ENCODE measurements at places on chromosomes 2 and 18. TPM values are rescaled to one million over a fixed set of nuclear protein-coding genes. Genes with fewer than 3 reads are reported as not detected.

Gene HES6
- 1.6 TPM for total RNA-seq

Gene CFAP53
- 0.61 TPM for total RNA-seq

Gene CPO
- 0.23 TPM for total RNA-seq

Gene PEX13
- 23.6 TPM for total RNA-seq

Gene TUBA3D
- not detected for total RNA-seq

Gene ARHGEF4
- total RNA-seq = 17.8 TPM

Gene TEX44
- total RNA-seq = not detected

Gene NRBP1
- 53.7 TPM for total RNA-seq

Gene TACR1
- total RNA-seq = 1.6 TPM

GRCh38 chr18:46252759-46253158, 148.6 kb downstream of the HAUS1 start:
- DNase-seq = no peak

- DNase-seq = no peak
Measured at GRCh38 chr18:46732801-46733200, 24.1 kb downstream of the ST8SIA5 start.

DNA sequence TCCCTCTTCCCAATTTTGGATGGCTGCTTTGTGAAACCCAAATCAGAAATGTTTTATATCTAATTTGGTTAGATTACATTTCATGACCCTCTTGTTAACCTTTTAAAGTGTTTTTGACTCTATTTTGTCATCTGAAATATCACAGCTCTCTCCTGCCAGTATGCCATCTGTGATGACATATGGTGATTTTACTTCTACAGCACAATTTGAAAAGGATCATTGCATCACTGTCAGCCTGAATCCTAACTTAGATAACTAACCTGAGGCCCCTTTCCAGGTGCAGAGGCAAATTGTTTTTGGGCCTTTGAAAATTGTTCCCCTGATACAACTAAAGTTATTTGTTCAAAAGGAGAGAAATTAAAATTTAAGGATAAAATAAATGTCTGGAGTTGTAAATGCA, 1023.4 kb upstream of the LRRTM1 start:
- no peak for DNase-seq

DNA sequence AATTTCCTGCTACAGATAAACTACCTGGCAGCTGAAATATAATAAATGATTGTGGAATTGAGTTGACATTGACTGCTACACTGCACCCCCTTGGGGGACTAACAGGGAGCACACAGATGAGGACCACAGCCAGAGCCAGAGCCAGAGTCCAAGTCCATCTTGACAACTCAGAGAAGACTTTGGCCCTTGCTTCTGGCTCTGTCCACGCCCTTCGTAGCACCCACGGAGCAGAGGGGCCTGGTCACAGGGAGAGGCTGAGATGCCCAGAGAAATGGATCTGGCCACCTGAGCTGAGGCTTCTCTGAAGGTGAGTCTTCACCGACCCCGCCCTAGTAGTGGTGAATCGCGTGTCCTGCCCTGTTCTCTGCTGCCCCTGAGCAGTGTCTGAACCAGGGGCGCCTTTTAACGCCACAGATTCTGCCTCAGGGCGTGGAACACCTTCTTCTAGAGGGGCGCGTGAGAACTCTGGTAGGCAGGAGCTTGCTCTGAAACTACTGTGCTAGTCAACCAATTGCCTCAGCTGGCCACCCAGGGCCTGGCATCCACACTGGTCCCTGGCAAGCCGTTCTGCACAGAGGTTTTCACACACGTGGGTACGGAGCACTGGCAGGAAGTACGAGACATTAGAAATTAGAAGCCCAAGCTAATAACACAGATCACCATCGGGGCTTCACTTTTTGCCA, 35.7 kb upstream of the MAT2A start:
- DNase-seq = no peak

DNA sequence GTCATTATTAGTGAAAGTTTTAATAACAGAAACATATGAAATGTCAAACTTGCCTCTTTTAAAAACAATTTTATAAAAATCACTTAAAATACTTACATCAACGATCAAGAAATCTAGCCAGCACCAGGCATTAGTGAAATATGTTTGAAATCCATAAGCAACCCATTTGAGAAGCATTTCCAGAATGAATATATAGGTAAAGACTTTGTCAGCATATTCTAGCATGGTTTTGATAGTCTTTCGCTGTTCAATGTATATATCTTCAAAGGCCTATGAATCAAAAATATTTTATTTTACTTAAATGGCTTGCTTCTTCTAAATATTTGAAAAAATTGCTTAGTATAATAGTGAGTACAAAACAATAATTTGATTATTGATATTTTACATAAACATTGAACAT, 91.1 kb downstream of the SCN3A start:
- DNase-seq = no peak

DNA sequence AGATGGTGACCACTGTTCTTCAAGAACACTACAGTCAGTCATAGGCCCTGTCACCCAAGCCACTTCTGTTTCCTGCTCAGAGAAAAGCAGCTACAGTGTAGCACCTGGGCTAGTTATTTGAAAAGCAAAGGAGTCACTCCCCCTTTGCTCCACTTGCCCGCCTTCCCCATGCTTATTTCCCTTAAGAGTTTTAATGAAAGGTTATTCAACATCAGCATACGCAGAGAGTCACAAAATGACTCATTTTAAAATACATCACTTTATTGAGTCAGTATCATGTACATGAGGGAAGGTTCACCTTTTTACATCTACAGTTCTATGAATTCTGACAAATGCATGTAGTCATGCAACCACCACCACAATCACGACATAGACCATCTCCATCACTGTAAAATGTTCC, 71.3 kb downstream of the TNFRSF11A start:
- DNase-seq = no peak

DNA sequence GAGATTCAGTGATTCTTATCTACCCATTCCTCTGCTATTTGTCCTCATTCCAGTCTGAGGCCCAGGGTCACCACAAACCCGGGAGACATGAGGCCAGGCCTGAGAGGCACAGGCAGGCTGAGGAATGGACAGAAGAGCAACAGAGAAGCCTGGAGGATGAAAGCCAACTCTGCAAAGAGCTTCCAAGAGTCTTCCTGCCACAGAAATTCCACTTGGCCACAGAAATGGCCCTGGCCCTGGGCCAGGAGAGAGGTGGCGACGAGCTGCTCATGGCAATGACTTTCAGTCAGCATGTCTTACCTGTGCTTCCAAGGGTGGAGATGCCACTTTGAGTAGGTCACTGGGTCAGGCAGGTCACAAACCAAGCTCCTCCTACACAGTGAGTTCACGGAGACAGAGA, 155.3 kb upstream of the PKDCC start:
- no peak for DNase-seq

DNA sequence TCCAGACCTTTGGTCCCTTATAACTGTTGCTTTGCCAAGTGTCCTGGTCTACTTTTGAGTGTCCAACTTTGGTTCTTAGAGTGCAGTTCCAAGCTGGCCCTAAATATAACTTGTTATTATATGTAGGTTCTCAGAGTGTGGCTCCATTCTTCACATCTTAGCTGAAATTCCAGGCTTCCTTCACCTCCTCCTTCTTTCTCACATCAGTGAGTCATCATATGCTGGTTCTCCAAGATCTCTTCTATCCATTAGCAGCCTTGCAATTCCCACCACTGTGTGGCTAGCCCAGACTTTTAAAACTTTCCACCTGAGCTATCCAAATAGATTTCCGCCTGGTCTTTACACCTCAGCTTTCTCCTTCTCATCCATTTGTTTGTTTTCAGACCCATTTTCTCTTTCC, 12.6 kb upstream of the CXCR4 start:
- no peak for DNase-seq

DNA sequence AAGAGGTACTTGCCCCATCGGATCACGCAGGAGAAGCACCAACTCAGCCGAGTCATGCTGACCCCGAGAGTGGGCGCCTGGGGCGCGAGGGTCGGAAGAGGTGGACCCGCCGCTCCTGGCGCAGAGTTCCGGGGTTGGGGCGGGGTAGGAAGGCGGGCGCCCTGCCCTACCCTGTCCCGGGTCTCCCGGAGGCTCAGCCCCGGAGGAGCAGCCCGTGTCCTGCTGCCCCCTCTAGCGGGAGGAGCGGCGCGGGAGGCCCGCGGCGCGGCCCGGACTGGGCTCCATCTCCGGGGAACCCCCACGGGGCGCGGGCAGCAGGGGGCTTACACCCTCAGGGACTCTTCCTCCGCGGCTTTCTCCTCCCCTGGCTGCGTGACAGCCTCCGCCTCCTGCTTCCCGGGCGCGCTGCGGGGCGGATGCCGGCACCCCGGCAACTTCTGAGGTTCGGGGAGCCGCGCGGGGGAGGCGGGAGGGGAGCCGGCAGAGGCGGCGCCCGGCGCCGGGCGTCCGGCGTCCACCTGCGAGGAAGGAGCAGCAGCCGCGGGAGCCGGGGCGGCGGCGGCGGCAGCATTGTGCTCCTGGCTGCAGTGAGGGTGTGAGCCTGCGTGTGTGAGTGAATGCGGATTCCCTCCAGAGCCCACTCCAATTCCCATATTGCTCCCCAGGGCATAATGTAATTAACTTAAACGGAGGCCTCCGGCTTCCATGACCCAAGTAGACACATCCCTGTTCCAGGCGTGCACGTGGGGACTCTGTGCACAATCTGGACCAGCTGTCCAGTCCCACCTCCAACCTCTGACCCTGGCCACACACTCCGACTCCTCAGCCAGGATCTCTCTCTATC, 7.6 kb upstream of the TNS1 start:
- DNase-seq = peak; percentile 83

DNA sequence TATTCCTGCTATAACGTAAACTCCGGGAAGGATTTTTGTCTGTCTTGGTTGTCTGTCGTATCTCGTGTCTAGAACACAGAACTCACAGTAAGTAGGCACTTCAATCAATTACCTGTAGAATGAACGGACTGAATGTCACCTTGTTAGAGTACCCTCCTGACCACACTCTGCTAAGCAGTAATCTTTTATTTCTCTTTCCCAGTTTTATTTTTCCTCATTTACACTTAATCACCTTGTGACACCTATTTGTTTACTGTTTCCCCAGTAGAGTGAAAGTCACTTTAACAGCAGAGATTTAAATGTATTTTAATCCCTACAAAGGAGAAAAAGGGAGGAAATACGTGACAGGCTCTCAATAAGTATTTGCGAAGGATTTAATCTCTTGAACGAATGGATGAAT, 514 bp upstream of the EPB41L5 start:
- DNase-seq = no peak

DNA sequence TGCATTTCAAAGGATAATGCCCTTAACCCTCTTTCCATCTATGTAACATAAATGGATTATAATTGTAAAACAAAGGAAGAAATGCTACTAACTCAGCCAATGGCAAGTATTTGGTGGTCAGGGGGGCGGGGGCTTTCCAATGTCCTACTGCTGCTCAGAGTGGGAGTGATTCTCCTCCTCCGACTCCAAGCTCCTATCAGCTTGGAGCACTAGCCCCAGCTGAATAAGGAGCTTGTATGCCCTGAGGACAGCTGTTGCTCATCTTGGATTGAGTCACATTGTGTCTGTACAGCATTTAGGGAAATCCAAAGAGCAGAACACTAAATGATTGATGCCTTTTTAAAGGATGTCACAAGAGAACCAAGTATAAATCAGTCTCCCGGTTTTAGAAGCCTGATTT, 105.6 kb upstream of the ZNF521 start:
- no peak for DNase-seq

- DNase-seq = no peak
Measured at GRCh38 chr18:51051105-51051712, 21.2 kb downstream of the SMAD4 start.

DNA sequence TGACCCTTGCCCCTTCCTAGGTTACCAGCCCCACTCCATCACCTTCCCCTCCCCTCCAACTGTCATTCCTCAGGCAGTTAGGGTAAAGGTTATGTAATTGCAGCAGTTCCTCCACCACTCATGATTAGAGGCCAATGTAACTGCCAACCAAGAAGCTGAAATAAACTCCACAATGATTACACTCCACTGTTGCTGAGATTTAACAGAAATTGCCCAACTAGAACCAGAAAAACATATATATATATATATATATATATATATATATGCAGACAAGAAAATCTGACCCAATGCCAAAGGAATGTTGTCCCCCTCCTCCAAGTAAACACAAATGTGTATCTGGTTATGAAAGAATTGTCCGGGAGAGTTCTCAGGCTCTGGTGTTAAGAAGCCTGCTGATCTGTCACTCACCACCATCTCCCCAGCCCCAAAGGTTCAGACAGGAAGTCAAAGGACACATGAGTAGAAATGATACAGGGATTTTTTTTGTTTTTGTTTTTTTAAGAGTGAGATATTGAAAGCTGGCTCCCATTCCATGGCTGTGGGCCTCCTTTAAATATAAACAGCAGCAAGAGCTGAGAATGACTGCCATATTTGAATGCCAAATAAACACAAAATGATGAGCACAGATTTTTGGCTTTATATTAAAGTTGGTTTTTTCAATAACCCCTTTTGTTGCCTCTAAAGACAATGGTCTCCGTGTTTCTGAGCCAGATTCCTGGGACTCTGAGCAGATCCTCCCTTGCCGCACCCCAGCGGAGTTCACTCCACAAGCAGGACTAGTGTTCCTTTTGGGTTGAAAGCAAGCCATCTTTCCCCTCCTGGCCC, 127.2 kb upstream of the MAPRE2 start:
- no peak for DNase-seq

DNA sequence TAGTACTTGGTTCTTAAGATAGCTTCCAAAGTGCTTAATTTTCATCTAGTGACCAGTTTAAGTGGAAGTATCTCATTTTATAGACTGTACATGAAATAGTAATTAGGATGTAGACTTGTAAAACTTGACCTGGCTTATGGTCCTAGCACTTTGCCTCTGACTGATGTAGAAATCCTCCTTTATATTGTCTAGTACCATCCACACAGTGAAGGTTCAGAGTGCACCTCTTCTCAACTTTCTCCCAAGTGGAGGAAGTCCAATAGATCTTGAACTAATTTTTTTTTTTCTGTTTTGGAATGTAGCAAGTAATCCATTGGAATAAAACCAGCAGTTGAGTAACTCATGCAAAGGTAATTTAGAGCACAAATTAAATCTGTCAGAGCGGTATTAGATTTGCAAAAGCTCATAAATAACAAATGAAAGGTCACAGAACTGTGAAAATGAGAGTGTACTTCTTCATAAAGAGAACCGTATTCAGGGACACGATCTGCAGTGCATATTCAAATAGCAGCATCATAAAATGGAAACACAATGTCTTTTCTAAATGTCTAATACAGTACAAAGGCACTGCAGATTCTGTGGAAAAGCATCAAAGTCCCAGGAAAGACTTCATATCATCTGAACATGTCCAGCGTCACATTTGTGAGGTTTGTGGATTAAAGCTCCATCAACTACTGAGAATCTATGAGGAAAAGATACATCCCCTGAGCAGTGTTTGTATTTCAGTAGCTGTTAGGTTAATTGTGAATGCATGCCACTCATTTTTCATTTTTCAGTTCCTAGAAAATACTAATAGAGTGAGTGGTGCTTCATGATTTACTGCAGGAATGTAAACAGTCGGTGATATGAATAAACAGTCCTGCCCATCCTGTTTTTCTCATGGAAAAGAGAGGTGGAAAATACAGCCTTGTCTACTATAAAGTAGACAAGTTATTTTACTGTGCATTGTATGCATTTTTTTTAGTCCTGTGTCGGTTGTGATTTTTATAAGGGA, 100.7 kb downstream of the LYPD6 start:
- DNase-seq = no peak

All from ovary (tissue), 10 donors.